ENCODE measurements at places on chromosomes 7 and 10.

DNA sequence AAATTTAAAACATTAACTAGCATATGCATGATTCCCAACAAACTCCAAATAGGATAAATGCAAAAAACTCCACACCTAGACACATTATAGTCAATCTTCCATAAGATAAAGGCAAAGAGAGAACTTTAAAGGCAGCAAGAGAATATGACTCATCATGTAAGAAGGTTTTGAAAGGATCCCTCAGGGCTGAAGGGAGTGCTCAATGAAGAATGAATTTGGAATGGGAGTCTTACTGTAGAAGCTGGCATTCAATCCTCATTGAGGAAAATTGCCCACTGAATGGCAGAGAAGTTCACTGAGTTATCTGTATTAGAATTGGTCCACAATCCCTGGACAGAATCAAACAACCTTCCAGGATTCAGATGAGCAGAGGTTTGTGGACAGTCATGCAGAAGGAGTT, 26.1 kb upstream of the ZNF365 start:
- DNase-seq = no peak

- no peak for DNase-seq
Observed at GRCh38 chr7:155286686-155287085, 11.0 kb upstream of the INSIG1 start.

DNA sequence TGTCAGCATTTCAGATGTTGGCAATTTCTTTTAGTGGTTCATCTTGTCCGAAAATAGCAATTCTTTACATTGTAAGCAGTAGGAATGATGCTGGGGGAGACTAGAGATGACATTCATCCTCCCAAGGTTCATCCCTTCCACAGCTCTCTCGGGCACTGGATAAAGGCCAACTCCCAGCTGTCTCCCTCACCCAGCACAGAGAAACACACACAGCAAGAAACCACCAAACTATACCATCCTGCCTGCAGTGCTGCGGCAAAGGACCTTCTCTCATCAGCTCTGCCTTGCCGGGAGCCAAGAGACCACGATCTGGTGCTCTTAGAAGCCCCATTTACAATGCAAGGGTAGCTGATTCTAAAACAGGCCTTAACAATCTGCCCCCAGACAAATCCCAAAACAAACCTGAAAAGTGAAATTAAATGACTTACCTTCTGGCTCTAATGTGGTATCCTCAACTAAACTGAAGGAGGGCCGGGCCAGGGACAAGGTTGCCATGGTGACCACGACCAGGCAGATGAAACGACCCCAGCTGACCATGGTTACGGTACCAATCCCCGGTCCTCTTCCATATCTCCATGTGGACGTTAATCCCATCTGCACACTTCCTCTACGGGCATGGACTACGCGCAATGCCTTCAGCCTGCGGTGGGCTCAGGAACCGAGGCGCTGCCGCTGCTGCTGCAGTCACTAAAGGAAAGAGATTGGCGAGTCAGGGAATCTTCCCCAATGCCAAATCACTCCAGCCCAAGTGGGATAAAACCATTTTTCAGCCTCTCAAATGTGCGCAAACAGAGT, 4.8 kb downstream of the FGFR2 start:
- DNase-seq = no peak

- DNase-seq = no peak
Observed at GRCh38 chr7:95840953-95841950, 68.9 kb downstream of the DYNC1I1 start.

- no peak for DNase-seq
Observed at GRCh38 chr10:25547382-25547781, 372.6 kb downstream of the GPR158 start.

DNA sequence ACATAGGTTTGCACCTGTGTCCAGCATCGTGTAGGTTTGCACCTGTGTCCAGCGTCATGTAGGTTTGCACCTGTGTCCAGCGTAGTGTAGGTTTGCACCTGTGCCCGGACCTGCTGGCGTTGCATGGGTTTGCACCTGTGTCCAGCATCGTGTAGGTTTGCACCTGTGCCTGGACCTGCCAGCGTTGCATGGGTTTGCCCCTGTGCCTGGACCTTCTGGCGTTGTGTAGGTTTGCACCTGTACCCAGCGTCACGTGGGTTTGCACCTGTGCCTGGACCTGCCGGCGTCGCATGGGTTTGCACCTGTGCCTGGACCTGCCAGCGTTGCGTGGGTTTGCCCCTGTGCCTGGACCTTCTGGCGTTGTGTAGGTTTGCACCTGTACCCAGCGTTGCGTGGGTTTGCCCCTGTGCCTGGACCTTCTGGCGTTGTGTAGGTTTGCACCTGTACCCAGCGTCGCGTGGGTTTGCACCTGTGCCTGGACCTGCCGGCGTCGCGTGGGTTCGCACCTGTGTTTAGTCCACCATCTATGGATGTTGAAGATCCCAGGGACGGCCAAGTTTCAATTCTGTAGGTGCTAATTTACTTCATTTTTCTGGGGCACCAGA, 158.0 kb downstream of the WDR37 start:
- DNase-seq = no peak

- no peak for DNase-seq
Observed at GRCh38 chr10:36053271-36053670, 411.2 kb upstream of the FZD8 start.

DNA sequence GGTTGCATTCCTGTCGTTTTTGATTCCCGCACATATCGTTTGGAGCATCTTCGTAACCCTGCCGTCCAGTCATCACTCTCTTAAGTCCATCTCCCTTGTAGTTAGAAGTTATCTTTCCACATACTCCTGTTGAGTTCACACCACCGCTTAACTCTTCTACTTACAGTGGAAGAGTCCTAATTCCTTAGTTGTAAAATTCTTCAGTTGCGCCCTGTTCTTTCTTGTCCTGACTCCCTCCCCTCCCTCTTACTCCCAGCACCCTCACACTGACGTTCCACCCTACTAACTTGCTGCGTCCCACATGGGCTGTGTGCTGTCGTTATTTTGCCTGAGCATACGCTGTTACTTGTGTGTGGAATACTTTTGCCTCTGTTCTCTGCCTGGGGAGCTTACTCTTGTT, 11.7 kb downstream of the DNAJB6 start:
- no peak for DNase-seq

DNA sequence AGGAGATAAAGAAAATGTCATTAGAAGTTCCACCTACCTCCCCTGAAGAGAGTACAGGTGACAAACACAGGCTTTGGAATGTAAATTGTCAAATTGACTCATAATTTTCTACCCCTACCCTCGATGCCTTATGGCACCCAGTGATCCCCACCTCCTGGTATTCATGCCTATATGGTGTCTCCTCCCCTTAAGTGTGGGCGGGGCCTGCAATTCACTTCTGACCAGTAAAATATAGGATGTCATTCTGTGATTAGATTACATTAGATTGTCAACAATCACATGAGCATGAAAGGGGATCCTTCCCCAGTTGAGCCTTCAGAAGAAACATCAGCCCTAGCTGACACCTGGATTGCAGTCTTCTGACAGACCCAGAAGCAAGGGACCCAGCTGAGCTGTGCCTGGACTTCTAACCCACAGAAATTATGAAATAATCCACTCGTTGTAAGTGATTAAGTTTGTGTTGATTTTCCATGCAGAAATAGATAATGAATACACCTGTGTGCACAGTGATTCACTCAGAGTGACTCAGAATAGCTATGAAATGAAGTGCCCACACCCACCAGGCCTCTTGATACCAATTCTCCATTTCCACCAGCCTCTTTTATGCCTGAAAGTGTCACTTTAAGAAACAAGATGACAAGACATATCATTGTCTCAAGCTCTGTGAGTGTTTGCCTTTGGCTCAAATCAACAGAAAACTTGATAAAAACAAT, 8.5 kb upstream of the SLC39A12 start:
- no peak for DNase-seq

DNA sequence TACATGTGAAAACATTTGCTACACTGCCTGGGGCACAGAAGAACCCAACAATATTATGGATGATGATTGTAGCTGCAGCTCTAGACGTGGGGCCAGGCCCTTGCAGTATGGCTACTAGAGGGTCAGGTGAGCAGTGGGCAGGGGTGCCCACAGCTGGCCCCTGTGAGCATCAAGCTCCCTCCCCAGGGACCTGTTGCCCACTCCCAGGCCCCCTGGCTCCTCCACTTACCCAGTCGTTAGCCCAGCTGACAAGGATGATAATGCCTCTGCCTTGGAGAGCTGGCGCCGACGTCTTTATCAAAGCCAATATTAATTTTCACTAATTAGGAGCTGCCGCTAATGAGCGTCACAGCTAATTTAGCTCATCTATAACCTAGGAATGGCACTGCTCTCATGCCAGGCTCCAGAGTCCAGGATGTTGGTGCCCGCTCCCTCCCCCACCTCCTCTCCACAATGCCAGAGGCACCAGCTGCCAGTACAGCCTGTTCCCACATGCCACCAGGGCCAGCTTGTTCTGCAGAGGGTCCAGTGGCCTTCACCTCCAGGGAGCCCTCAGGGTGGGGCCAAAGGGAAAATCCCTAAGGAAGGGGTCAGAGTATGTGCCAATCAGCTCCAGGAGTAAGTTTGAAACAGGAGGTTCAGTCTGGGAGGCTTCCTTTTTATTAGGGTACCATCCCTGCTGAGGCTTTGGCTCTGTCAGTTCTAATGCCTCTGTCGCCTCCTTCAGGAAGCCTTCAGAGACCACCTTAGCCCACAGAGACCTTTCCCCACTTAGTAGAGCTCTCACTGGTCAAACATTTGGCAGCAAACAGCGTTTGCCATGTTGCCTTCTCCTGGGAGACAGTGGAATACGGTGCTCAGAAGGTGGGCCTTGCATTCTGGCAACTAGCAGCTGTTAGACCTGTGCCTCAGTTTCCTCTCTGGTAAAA, 77.2 kb downstream of the CDH23 start:
- DNase-seq = no peak

DNA sequence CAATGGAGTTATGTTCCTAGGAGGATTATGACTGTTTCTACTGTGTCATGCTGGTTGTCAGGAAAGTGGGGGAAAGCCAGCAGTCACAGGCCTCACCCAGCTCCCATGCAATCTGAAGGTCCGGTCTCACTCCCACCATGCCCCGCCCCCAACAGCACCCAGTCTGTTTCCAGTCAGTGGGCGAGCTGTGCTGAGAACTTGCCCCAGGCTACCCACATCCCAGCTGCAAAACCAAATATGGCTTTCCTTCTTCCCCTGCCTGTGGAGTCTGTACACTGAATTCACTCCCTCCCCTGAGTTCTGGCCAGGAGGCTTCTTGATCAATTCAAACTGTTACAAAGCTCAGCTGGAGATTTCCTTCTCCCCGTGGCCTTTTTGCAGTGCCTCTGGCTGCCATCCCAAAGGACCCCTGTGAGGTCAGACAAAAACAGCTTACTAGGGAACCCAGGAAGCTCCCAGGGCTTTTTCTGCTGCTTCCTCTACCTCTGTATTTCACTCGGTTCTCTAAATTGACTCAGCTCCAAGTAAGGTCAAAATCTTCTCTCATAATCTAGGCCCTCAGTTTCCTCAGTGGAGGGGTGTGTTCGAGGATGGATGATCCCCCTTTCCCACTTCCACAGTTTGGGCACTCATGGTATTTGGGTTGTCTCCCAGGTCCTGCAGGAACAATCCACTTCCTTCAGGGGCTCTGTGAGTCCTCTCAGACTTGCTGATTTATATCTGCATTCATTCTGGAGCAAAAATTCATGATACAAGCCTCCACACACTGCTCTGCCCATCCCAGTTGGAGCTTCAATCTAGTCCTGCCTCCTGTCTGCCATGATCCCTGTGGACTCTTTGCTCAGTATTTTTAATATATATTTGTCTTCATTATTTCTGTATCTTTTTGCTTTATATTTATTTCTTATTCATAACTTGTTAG, 205.5 kb downstream of the SEMA3D start:
- no peak for DNase-seq

- DNase-seq = no peak
Observed at GRCh38 chr10:128854963-128855362, 612.1 kb upstream of the MGMT start.

- no peak for DNase-seq
Observed at GRCh38 chr7:296373-296945, 6.5 kb downstream of the FOXL3 start.

- no peak for DNase-seq
Observed at GRCh38 chr7:43868181-43868580, 1.1 kb downstream of the MRPS24 start.

GRCh38 chr7:107842213-107842612, 39.2 kb upstream of the SLC26A3 start:
- no peak for DNase-seq

DNA sequence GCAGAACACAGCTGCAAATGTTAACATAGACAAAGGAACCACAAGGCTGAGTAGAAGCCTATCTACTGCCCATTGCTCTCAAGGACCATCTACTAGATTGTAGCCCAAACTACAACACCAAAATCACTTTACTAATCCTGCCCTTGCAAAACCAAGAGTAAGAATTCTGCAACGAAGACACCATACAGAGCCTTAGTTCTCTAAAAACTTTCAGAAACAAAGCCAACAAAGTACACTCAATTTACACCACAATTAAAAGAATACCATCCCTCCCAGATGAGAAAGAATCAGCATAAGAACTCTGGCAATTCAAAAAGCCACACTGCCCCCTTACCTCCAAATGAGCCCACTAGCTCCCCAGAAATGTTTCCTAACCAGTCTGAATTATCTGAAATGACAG, 294.3 kb downstream of the CTNNA3 start:
- DNase-seq = no peak

GRCh38 chr10:73871295-73872189, 2.8 kb downstream of the CAMK2G start:
- no peak for DNase-seq

- no peak for DNase-seq
Observed at GRCh38 chr10:34830217-34830822, 15.2 kb upstream of the PARD3 start.

DNA sequence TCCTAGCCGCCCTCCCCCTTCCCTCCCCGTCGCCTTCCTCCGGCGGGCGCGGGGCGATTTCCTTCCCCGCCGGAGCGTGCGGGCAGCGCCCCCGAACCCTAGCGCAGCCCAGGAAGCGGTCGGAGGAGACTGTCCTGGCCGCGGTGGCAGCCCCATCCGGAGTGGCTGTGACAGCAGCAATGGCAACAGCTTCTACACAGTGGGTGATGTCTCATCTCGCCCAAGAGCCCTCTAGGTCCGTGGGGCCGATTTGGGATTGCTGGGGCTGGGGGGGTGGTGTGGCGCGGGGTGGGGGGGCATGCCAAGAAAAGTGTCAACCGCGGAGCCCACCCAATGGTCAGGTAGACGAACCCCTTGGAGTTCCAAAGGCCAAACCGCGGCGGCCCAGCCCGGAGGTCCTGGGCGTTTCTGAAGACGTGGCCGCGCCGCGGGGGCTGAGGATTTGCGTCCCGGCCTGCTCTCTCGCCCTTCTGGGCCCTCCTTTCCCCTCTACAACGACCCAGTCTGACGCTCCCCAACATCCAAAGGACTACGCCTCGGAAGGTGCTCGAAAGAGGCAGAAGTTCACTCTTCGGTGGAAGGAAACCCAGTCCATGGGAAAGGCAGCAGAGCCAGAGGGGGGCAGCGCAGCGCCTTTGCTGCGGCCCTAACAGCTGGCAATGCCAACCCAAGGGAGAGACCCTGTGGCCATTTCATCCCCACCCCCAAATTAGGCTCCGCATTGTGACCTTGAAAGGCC, 603 bp upstream of the TWIST1 start:
- no peak for DNase-seq

DNA sequence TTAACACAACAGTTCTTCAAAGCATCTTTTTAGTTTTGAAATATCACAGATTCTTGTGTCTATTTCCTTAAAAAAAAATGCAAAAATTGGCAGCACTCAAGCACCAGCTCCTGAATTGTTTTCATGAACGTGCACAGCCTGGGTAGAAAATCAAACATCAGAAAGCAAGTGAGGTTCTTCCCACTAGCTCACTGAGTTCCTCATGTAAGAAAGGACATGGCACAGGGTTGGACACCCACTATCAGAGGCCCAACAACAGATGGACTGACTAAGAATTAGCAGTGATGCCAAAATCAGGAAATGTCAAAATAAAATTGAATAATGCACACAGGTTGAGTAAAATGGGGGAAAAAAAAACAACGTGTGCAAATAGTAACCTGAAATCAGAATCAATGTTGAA, 146.8 kb downstream of the PCLO start:
- DNase-seq = no peak
